Activated CD4-positive, CD25-positive, alpha-beta regulatory T cell treated with anti-CD3 and anti-CD28 coated beads, Interleukin-2, amount 50 U/mL, for 72 hours (primary cell): ENCODE measurements at places on chromosomes 6 and 20.

DNA sequence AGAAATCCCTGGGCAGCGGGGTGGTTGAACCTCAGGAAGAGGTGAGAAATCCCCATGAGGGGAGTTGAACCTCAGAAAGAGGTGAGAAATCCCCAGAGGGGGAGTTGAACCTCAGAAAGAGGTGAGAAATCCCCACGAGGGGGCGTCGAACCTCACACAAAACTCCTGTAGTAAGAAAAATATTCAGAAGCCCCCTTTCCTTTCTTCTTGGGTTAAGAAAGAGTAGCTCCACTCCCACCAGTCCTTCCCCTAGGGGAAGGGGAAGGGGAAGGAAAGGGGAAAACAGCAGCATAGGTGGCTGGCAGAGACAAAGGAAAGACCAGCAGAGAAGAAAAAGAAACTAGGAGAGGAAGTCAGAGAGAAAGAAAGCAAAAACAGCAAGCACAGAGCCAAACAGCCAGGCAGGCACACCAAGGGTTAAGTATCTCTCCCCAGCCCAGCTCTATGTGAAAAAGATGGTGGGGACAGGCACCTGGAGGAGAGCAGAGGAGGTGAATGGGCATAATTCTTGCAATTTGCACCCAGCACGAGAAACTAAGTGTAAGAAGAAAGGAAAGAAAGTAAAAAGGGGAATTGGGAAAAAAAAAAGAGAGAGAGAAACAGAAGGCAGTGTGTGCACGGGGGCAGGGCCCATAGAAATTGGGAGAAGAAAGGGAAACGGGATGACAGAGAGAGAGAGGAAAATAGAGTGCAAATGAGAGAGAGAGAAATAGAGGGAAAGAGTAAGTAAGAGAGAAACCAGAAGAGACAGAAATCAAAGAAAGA lies 88.2 kb downstream of the PLG start:
- DNase-seq, result no peak

GRCh38 chr6:76000629-76001028 lies 71.8 kb downstream of the IMPG1 start:
- DNase-seq, result no peak

DNA sequence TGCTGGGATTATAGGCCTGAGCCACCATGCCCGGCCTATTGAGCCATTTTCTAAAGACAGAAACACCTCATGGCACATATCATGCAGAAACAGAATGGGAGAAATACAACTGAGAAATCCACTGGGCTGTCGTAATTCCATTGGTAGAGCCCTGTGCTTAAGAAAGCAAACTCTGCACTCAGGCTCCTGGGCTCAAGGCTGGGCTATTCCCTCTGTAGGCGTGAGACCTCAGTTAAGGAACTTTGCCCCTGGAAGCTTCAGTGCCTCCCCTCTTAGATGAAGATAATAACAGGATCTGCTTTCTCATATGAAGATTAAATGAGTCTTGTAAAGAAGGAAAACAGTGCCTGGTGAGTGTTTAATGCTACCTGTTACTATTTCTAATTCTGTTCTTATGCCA lies 120.3 kb downstream of the PXDC1 start:
- DNase-seq, result no peak

GRCh38 chr6:7681449-7681848 lies 44.5 kb upstream of the BMP6 start:
- no peak for DNase-seq

DNA sequence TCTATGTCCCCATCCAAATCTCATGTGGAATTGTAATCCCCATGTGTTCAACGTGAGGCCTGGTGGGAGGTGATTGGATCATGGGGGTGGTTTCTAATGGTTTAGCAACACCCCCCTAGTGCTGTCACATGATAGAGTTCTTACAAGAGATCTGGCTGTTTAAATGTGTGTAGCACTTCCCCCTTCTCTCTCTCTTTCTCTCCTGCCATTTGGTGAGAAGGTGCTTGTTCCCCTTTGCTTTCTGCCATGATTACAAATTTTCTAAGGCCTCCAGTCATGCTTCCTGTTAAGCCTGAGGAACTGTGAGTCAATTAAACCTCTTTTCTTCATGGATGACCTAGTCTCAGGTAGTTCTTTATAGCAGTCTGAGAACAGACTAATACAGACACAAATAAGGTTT lies 165.4 kb downstream of the OGFRL1 start:
- DNase-seq, result no peak

- DNase-seq, result no peak
Measured at GRCh38 chr6:43645613-43645964, 753 bp downstream of the RSPH9 start.

DNA sequence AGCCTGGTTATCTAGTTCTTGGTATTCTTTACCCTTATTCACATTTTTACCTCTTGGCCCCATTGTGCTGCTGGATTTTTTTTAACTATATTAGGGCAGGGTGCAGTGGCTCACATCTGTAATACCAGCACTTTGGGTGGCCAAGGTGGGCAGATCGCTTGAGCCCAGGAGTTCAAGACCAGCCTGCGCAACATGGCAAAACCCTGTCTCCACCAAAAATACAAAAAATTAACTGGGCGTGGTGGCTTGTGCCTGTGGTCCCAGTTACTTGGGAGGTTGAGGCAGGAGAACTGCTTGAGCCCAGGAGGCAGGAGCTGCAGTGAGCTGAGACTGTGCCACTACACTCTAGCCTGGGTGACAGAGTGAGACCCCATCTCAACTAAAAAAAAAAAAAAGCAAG lies 12.2 kb upstream of the TAF8 start:
- DNase-seq, result no peak

DNA sequence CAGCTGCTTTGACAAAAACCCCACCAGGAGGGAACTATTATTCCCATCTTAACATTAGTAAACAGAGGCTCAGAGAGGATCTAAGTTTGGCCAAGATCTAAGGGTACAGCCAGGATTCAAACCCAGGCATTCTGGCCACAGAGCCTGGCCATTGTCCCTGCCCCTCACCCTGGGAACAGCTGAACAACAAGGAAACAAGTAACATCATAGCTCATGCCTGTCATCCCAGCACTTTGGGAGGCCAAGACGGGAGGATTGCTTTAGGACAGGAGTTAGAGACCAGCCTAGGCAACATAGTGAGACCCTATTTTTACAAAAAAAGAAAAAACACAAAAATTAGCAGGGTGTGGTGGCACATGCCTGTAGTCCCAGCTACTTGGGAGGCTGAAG lies 27.5 kb downstream of the TOX2 start:
- DNase-seq, result no peak

DNA sequence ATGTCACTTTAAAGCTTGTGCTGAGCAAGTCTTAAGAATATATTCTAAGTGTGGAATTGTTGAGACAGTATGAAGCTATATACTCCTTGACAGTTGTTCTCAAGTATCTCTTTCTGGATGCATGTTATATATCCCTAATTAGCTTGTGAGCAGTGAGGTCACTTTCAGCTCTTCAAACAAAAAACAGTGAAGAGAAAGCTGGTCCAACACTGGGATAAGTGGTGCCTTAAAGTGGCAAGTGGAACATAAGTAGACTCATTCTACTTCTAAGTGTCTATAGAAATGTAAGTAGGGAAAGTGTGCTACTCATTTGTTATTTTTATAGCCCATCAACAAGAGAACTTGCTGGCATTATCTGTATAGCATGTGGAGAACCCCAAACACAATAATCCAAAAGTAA lies 133.1 kb upstream of the BACH2 start:
- DNase-seq, result no peak

- DNase-seq, result no peak
Measured at GRCh38 chr6:137846772-137847313, 20.2 kb upstream of the TNFAIP3 start.

- DNase-seq, result no peak
Measured at GRCh38 chr20:63402181-63402859, 41.2 kb upstream of the CHRNA4 start.

DNA sequence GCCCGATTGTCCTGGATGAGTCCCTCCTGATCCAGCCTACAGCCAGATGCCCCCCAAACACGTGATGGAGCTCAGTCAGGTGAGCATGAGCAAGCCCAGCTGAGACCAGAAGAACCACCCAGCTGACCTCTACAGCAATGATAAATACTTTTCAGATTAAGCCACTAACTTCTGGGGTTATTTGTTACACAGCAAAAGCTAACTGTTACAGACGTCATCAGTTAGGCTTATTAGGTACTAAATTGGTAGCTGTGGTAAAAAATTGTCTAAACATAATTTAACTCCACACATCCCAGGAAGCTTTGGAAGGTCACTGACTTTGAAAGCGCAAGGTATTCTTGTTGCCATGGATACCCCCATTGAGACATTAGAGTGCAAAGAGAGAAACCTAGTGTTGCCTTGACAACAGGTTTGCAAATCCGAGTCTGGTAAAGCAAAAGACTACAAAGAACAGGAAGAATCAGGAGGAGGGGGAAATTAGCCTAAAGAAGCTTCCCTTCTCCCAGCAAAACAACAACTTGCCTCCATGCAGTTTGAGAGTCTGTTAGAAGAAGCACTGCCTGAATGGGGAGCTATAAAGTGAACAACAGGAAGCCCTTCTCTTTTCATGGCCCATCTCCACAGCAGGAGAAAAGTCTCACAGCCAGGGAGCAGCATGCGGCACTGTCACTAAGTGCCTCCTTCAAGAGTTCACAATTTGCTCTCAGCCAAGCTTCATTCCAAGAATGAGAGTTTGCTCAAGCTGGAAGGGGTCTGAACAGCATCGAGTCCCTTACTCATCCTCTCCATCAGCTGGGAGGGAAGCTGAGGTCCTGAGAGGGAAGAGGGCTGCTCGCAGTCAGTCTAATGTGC lies 41.7 kb upstream of the ZNF831 start:
- DNase-seq, result no peak

- no peak for DNase-seq
Measured at GRCh38 chr6:63098789-63099188, 112.5 kb upstream of the FKBP1C start.

DNA sequence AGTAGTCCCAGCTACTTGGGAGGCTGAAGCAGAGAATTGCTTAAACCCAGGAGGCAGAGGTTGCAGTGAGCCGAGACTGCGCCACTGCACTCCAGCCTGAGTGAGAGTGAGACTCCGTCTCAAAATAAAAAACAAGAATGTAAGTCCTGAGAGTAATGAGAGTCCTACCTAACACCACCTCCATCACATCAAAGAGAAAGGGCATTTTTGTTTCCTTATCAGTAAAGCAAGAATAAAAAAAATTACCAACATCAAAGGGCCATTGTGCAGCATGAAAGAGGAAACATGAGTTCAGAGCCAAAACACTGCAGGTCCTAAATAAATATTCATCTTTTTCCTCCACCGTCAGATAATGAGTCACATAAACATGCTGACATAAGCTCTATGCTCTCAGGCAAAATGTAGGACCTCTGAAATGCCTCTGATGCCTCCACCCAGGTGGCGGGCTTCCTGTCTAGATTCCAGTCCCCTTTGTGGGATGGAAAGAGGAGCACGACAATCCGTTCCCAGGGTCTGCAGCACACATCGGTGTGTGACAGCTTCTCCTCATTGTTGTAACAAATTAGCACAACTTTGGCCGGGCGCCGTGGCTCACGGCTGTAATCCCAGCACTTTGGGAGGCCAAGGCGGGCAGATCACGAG lies 7.2 kb downstream of the ATP9A start:
- no peak for DNase-seq

DNA sequence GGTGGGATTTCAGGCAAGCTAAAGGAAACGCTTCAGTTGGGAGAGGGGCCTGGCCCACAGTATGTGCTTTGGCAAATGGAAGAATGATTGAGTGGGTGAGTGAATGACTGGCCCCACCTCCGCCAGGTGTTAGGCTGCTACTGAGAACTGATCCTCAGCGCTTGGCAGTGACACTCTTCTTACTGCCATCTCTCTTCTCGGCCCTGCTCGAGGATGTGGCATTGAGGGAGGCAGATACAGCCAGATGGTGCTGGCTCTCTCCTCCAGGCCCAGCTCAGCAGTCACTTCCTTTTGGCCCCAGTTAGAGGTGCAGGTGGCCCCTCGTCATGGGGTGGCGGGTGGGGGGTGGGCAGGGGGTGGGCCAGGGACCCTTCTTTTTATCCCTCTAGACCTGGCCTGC lies 38.9 kb upstream of the KCNK5 start:
- no peak for DNase-seq

DNA sequence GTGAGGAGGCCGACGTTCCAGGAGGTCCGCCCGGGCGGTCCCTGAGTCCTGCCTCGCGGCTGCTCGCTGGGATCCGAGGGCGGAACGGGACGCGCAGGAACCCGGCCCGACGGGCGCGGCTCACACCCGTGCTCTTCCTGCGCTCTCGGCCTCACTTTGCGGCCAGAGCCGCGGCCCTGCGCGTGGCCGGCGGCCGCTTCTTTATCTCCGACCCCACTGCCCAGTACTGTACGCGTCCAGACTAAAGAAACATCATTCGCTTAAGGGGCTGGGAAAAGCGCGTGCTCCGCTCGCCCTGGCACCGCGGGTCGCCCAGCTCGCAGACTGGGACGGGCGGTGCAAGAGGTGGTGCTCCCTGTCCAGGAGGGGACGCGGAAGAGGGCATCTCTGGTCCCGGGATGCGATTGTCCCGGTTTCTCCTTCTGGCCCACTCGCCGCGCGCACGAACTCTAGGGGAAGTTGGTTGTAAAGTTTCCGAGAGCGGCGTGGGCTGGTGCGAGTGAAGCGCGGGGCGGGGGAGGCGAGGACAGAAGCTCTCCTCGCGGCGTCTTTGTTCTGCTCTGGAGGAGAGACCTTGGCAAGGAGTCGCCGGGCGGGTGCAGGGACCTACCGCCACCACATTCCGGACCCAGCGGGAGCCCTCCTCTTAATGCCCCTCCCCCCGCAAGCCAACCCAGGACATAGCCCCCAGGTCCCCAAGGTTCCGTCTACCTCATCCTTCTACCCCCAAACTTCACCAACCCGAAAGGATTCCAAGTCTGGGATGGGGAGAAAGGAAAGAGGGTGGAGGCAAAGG lies 71.0 kb downstream of the SOX4 start:
- no peak for DNase-seq

GRCh38 chr6:156279261-156279969 lies 497.8 kb upstream of the ARID1B start:
- no peak for DNase-seq

DNA sequence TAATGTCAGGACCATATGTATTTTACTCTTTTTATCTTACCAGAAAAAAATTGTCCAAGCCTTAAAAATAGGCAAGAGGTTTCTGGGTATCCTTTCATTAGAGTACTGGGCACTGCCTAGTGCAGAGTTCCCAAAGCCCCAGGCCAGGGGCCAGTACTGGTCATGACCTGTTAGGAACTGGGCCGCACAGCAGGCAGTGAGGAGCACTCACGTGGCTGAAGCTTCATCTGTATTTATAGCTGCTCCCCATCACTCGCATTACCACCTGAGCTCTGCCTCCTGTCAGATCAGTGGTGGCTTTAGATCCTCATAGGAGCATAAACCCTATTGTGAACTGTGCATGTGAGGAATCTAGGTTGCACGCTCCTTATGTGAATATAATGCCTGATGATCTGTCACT lies 632.9 kb downstream of the UTRN start:
- DNase-seq, result no peak

GRCh38 chr6:20918868-20919267 lies 384.6 kb downstream of the CDKAL1 start:
- no peak for DNase-seq

GRCh38 chr20:32707691-32708581 lies 34.2 kb upstream of the C20orf203 start:
- DNase-seq, result no peak

GRCh38 chr6:139871803-139872510 lies 497.5 kb upstream of the CITED2 start:
- no peak for DNase-seq
